ENCODE measurements at places on chromosomes 7 and 10. TPM values are rescaled to one million over a fixed set of nuclear protein-coding genes. Genes with fewer than 3 reads are reported as not detected.

The PNLIP gene
- total RNA-seq: 39,320 TPM

The NPSR1 gene
- not detected for total RNA-seq

The SYNPO2L gene
- total RNA-seq: not detected

The ANKRD61 gene
- not detected for total RNA-seq

The FKBP14 gene
- 5.3 TPM for total RNA-seq

DNA sequence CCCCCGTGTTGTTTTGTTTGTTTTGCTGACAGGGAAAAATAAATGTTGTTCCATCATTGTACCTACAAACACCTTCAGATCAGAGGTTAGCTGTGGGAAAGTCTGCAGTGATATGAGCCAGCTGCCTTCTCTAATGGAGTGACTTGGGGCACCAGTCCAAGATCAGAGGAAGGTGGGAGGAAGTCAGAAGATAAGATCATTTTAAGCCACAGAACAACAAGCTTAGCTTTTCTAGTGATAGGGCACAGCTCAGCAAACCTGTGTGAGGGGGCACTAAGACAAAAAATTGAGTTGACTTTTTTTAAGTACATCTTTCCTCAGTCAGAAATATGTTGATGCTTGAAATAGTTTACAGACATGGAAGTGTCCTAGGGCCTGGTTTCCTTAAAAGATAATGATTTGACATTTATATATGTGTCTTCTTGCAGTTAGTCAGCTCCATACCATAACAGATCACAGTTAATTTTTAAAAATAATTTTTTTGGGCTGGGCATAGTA, 240.3 kb upstream of the KAT6B start:
- no peak for DNase-seq

DNA sequence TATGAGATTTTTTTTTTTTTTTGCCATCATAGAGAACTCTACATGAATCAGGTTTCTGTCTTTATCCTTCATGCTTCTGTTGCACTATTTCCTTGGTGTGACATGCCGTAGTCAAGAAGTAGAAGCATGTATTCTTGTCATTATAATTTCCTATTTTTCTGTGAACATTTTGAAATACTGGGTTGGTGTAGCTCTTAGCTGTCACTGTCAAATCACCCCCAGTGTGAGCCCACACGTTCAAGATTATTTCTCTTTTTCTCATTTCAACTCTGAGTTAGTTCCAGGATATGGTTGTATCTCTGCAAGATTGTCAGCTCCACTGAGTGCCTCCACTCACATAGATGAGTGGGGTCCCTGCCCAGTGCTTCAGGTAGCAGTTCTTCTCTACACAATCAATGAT, 209.5 kb downstream of the NRG3 start:
- no peak for DNase-seq

GRCh38 chr7:50339990-50340500, 35.5 kb downstream of the IKZF1 start:
- no peak for DNase-seq

DNA sequence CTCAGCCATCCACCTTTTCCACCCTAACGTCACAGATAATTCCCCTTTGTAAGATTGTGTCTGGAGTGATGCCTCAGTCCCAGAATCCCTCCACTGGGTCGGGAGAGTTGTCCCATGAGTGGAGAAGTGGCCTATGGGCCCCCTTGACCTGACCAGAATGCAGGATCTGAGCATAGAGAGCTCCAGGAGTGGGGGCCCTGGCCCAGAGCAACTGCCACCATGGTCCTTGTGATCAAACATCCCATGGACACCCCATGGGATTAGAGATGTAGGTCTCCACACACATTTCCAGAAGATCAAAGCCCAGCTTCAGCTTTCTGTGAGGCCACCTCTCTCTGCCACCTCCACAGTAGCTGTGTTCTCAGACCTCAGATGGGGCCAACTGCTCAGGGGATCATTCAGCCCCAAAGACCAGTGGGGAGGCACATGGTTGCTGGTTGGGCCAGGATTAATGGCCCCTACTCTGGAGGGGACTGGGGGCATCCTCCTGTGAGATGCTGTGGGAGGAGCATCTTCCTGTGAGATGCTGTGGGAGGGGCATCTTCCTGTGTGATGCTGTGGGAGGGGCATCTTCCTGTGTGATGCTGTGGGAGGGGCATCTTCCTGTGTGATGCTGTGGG, 28.5 kb upstream of the DPYSL4 start:
- no peak for DNase-seq

GRCh38 chr7:46847126-46847525, 734.8 kb downstream of the TNS3 start:
- no peak for DNase-seq

DNA sequence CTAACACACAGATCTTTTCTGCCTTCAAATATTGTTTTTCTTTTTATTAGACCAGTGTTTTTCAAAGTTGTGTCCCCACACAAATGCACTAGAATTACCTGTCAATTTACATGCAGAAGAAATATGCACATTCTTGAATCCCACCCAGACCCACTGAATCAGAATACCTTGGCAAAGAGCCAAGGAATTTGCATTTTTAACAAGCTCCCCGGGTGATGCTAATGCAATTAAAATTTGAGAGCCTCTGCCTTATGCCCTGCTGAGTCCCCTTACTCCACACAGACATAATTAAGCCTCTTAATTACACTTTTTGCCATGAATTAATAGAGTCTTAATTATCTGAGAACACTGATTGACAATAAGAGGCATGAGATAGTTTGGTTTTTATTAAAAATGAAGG, 201.2 kb upstream of the GRB10 start:
- DNase-seq: no peak
